ENCODE measurements at places on chromosomes 4 and X.

DNA sequence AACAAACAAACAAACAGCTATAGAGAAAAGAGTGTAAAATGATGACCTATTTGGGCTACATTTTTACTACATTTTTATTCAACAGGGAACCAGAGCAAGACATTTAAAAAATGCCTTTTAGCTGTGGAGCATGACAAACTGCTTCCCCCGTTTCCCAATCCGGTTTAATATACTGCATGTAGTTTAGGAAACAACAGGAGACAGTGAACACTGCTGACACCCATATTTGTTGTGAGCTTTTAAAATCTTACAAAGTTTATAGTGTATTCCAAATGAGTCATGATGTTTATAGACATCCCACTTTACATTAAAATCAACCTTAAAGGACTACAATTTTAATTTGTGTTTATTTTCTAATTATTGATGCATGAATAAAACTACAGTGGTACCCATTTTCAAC, 1238.3 kb downstream of the TECRL start:
- DNase-seq, result no peak

GRCh38 chrX:36583674-36584073, 424.5 kb upstream of the FAM47C start:
- DNase-seq, result no peak

- DNase-seq, result no peak
Measured at GRCh38 chr4:56674984-56675383, 6.1 kb downstream of the HOPX start.

DNA sequence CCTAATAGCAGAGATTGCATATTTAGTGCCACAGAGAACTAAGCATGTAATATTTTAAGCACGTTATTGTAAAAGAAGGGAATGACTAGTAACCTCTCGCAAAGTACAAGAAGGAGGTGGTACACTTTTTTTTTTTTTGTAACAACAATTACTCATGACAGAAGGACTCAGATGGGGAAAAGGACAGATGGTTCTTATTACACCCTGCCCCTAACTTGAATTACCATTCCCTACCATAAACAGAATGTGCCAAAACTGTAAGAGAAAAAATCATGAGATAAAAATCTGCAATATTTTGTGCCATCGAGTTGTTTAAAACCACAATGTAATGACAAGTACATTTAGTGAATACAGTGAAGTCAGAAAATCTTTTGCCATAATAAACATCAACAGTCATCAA, 33.0 kb upstream of the RAPGEF2 start:
- no peak for DNase-seq

GRCh38 chr4:90889171-90889570, 762.0 kb downstream of the CCSER1 start:
- DNase-seq, result no peak

DNA sequence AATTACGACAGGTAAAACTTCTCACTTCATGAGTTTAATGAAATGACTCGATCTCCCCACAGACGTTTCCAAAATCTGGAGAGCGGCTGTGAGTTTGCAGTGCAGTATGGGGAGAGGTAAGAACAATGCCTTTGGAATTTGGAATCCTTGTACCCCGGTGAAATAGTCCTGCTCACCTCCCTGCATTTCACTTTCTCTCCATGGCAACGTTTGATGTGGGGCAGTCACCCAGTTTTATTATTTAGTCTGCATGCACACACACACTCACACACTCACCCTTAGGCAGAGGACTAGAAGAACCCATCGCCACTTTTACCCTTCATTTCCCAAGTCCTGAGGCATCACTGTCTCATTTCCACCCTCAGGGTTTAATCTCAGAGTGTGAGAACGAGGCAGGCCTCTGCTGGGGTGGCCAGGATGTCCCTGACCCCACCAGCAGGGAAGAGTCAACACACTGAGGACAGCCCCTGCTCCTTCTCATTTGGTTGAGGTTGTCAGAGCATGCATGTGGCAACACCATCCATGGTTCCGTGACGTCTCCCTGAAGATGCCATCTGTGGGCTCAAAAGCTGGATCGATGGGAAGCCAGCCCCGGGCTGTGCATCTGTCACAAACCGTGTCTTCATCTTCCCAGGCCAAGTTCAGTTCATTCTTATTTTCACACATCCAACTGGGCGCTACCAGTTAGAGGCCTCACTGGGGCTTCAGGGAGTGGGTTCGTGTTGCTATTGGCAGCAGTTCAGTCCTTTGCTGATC, 119.8 kb upstream of the TRIM2 start:
- no peak for DNase-seq

DNA sequence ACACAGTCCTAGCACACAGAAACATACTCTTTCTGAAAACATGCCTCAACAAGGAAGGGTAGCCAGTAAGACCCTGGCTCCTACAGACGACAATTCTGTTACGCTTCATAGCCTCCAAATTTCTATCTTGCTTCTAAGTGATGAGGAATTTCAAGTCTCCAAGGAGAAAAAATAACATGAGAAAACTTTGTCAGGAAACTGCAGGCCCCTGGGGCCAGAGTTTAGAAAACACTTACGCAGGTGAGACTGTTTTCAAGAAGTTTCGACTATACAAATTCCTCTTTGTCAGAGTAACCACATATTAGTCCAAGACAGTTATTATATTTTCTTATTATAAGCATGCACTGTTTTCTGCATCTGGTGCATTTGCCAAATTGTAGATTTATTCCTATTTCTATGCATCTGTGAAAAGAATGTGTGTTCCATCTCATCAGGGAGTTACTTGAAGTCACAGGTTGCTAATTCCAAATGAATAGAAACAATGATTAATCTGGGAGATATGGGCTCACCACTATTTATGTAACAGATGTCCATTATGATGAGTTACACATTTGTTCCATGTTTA, 30.3 kb upstream of the HCCS start:
- no peak for DNase-seq

- no peak for DNase-seq
Measured at GRCh38 chr4:151860561-151861093, 99.8 kb upstream of the GATB start.

DNA sequence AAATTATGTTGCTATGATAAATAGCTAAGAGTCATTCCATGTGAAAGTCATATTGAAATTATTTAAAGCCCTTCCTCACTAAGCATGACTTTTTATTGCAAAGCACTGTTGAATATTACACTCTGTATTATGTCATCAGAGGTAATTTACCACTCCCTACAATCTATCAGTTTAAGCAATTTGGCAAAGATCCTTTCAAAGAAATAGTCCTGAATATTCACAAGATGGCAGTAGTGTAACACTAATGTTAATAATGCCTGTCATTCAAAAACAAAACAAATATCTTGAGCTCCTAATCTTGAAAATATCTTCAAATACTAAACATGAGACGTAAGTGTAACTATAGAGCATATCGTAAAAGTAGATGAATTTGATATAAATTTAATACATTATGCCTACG, 208.6 kb upstream of the TECRL start:
- no peak for DNase-seq

DNA sequence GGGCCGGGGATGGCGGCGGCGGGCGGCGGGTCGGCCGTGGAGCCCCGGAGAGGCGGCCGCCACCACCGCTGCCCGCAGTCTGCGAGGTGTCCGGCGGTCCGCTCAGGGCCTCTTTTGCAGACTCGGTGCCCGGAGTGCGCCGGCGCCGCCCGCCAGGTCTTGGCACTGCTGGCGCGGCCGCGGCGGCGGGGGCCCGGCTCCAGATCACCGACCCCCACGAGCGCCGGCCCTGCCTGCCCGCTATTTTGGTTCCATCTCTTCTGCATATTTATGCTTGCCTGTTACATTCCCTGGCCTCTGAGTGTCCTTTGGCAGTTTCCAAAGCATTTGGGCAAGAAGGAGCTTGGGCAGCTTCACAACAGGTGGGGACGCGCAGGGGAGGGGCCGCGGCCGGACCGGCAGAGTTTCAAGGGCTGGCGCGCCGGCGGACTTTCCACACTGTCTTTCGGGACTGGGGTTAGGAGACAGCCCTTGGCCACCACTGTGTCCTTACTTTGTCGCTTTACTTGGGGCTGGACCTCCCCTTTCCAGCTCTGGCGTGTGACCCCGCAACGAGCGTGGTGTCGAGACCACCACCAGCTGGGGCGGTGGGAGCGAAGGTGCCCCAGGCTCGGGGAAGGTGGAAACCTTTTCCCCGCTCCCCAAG, 668 bp upstream of the TAPT1 start:
- DNase-seq, result peak; percentile 16

DNA sequence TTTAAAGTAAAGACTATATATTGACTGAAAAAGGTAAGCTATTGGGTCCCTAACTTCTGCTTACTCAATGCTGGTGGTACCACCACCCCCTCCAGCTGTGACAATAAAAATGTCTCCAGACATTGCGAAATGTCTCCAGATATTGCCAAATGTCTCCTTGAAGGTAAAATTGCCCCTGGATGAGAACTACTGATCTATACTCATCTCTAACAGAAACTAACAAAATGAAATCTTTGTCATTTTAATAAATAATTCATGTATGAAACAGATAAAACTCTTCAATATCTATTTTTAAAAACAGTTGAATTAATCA, 20.1 kb downstream of the CLTRN start:
- DNase-seq, result no peak
